Sigmoid colon (tissue), 7 donors: ENCODE measurements at places on chromosomes 2 and 18. TPM values are rescaled to one million over a fixed set of nuclear protein-coding genes. Genes with fewer than 3 reads are reported as not detected.
A peak's percentile ranks its signal among the peaks of the same experiment; 100 is the strongest.

DNA sequence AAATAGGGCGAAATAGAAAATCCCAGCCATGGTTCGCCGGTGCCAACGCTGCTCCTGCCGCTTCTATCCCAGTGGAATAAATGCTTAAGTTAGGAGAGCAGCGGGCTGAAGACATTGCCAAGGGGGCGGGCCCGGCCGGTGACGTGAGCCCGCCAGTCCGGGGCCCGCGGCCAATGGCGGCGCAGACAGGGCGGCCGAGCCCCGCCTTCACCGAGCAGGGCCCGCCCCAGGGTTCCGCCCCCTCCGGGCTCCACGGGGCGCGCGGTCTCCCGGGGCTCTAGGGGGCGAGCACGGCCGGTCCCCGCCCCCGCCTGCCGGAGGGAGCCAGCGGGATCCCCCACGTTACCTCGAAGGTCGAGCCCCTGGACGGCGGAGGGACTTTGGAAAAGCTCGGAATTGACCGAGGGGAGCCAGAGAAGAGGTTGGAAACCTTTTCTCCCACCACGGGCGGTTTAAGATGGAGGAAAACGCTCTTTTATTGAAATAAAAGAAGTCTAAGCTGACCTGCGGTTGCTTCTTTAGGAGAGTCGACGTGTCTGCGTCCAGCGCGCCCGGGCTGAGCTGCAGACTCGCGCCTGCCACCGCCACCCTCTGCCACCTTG is at the start of gene EPHA4:
Gene EPHA4, minus strand, starts transcription at position 86 of the 602 bp plus-strand sequence. Its CDS starts 56 bp downstream, at position 30.
- peak; percentile 94 for DNase-seq

DNA sequence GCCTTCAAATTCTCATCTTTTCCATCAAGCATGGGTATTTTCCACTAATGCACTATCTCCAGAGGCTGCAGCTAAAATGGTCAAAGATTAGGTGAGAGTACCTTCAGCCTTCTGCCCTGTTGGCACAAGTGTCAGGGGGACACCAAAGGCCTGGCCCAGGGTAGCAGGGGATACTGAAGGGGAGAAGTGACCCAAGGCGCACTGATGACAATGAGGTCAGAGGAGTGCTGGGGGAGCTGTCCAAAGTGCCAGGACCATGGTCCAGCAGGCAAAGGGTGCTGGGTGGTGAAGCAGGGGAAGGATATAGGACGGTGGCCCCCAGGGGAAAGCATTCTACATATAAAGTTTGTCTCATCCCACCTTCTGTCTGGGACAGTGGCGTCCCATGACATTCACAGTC is 303.4 kb downstream of the SMAD2 start:
- DNase-seq, result no peak

FMNL2 gene
- 17.8 TPM for total RNA-seq

GRCh38 chr2:128775217-128775913 is 456.7 kb upstream of the HS6ST1 start:
- DNase-seq, result peak; percentile 25

DNA sequence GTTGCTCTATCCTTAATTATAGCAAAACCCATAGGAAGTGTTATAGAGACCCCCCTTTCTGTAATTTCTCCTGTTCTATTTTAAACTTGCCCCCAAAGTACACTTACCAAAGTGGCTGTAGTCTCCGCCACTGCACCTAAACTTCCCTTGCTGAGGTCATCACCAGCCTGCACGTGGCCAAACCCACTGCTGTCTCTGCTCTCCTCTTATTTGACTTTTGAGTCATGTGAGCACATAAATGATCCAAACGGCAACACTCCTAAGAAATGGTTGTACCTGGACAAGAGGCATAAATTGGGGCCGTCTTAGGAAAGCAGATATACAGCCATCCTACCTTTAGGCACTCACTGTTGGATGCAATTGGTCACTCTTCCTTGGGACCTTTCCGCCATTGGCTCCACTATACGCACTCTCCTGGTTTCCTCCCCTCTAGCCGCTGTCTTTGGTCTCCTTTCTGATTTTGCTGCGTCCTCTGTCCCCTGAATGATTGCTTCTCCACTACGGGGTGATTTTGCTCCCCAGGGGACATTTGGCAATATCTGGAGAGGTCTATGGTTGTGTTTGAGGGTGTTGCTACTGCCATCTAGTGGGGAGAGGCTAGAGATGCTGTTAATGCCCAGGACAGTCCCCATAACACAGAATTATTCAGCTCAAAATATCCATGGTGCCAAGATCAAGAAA is 19.2 kb upstream of the IL36G start:
- DNase-seq, result no peak

DNA sequence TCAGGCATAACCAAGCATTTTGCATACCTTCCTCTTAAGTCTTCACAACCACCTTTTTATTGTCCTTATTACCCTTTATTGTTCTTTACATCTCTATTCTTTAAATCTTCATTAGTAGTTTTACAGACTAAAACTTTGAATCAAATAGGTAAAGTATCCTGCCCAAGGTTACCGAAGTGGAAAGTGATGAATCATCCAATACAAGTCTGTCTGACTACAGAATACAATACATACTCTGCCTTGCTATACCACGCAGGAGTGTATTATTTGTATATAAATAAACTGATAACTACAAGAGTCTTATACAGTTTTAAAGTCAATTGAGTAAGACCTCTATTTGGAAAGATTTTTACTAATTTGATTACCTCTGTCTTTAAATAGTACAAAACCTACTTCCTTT is 196.0 kb downstream of the ZEB2 start:
- no peak for DNase-seq

ACTG2 gene
- total RNA-seq, result 5,728 TPM

GRCh38 chr2:152176113-152176714 is 651 bp upstream of the STAM2 start:
- DNase-seq, result no peak

DNA sequence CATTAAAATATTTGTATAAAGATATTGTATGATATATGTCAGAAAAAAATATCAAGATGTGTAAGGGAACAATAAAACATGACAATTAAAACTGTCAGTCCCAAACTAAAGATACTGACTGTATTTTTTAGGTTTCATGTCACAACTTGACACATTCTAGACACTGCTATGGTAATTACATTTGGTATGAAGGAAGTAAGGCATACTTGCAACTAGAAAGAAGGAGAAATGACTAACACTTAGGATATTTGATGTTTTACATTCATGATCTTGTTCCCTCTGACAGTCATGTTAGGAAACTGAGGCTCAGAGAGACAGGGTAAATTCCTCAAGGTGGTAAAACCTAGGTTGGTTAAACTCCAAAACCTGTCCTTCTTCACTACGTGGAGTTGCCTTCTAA is 68.3 kb downstream of the TMEFF2 start:
- no peak for DNase-seq

GRCh38 chr2:27184115-27184514 is 27.7 kb upstream of the ATRAID start:
- no peak for DNase-seq

GRCh38 chr2:66186537-66186936 is 248.4 kb upstream of the MEIS1 start:
- no peak for DNase-seq

SLC39A6 gene
- total RNA-seq, result 32.1 TPM

- DNase-seq, result no peak
Measured at GRCh38 chr2:77325395-77325794, 196.8 kb downstream of the LRRTM4 start.

DNA sequence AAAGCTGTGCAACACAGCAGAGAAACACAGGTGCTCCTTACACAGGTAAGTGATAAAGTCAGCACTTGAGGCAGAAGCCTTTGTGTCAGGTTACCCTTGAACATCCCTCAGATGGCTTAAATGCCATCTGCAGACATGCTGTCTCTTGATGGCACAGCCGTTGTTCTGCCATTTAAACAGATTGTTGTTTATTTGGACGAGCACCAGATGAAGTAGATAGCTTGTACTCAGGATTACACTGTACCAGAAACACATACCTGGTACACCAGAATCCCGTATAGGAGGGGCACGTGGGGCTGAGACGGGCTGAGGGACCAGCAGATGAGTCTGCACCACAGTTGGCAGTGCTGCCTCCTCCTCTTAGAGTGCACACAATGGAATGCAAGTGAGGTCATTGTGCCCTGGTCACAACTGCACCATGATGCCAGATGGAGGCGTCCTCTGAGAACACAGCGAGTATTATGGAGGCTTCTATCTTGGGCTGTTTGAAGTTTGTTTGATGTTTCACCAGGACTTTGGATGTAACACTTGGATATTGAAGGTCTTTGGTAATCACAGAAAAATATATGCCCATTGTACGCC is 143.0 kb downstream of the TANC1 start:
- DNase-seq, result no peak

GRCh38 chr2:36455788-36456187 is 100.2 kb downstream of the CRIM1 start:
- no peak for DNase-seq

DNA sequence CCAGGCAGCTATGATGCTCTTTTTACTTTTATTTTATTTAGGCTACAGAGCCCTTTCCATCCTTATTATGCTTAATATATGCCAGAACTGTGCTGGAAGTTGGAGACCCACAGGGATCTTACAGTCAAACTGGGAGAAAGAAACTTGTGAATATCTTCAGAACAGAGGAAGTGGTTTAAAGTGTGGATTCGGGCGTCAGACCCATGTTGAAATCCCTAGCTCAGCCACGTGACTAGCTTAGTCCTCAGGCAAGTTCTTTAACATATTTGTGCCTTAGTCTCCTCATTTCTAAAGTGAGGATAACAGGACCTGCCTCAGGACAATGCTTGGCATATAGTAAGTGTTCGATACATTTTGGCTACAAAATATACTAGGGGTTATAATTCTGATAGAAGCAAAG is 59.1 kb downstream of the MAP3K20 start:
- DNase-seq, result no peak

DNA sequence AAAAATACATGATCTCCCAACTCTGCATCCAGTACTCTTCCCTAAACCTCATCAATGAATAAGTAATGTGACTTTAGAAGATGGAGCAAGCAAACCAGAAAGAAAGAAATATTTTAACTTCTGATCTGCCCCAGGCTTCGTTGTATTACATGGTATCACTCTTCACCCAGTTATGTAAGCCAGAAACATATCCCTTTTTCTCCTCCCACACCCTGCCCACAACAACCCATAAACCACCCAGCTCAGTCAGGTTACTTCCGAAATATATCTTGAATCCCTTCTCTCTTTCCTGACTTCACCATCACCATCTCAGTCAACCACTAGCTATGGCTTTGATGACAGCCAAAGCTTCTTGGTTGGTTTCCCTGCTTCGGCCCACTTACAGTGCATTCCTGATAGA is 295.8 kb upstream of the PARD3B start:
- no peak for DNase-seq

DNA sequence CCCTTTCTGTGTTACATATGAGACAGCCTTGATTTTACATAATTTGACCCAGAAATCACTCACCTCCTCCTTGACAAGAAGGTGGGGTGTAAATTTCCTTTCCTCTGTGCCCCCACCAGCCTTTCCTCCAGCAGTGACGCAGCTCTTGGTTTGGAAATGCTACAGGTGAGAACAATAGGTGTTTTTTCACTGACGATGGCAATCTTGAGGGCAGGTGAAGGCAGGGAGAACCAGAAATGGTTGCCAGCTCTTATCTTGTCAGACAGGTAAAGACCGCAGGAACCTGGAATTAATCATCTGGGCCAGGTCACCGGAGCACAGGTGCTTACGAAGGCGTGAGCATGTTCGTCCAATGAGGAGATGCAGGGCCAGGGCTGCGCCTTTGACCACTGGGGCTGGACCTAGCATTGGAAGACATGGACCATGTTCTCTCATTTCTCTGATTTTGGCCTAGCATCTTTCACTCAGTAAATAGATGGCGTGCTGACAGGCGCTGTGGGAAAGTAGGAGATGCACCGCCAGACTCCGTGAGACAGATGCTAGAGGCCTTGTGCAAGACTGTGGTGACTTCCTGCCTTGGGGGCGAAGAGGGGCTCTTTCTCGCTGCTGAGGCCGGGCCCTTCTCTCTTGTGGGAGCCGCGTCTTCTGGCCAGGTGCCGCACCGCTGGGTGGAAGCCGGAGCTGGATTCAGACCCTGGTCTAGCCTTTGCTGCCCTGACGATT is 4.0 kb downstream of the CIDEA start:
- DNase-seq, result no peak

- DNase-seq, result no peak
Measured at GRCh38 chr2:234249873-234250272, 199.4 kb downstream of the SPP2 start.

SULT1C4 gene
- 3.6 TPM for total RNA-seq

- DNase-seq, result no peak
Measured at GRCh38 chr2:215631696-215632095, 195.8 kb upstream of the FN1 start.

SIX2 gene
- total RNA-seq, result not detected

- DNase-seq, result no peak
Measured at GRCh38 chr2:213238753-213239495, 45.3 kb upstream of the SPAG16 start.

DNA sequence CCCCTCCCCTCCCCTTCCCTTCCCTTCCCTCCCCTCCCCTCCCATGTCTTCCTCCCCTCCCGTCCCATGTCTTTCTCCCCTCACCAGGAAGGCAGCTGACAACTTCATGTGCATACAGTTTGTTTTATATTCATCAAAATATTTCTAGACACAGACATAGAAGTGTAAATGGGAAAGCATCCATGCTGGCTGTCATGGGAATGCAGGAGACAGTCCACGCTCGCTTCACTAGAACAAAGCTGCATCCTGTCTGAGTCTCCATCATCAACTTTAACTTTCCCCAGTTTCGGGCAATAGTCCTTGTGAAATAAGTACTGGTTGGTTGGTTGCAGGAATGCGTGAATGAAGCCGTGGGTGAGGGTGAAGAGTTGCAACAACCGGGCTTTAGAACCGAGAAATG is 226.9 kb downstream of the DCDC2C start:
- no peak for DNase-seq

SH2D6 gene
- total RNA-seq, result not detected

DNA sequence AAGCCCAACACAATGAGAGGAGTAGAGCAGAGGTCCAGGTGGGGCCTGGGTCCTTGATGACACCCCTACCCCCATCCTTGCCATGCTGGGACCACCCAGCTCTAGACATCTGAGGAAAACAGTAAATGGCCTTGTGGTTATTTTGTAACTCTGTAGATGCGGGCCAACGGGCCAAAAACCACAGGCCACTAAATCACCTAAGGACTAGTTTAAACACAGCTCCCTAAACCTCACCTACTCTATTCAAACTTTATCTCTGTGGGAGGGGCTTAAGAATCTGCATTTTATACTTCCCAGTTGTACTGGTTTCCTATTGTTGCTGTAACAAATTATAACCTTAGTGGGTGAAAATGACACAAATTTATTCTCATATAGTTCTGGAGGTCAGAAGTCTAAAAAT is 19.0 kb upstream of the SERTAD2 start:
- no peak for DNase-seq

DNA sequence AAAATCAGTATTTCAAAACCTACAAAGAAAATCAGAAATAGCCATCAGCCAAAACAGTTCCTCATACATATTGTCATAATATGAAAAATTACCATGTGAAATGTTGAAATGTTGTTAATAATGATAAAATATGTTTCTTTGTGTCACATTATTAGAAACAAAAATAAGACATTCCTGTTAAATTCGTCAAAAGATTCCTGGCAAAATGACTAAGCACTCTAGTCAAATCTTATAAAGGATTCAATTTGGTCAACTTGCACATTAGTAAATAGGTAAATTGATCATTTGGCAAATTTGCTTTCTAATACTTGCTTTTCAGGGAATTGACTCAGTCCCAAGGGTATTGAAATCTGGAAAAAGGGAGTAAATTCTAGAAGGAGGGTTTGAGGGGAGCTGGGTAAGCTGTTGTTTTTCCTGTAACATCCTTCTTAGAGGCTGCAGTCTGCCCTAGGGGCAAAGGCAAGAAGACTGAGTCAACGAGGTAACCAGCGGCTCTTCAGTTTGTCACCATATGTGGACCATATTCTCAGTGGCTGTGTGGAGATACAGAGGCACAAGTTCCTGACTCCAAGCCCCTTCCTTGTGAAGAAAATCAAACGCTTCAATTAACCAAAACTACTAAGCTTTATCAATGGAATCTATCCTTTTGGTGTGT is 482.3 kb downstream of the TNS1 start:
- DNase-seq, result no peak
